ENCODE measurements at places on chromosomes 3 and 15. TPM values are rescaled to one million over a fixed set of nuclear protein-coding genes. Genes with fewer than 3 reads are reported as not detected.

DNA sequence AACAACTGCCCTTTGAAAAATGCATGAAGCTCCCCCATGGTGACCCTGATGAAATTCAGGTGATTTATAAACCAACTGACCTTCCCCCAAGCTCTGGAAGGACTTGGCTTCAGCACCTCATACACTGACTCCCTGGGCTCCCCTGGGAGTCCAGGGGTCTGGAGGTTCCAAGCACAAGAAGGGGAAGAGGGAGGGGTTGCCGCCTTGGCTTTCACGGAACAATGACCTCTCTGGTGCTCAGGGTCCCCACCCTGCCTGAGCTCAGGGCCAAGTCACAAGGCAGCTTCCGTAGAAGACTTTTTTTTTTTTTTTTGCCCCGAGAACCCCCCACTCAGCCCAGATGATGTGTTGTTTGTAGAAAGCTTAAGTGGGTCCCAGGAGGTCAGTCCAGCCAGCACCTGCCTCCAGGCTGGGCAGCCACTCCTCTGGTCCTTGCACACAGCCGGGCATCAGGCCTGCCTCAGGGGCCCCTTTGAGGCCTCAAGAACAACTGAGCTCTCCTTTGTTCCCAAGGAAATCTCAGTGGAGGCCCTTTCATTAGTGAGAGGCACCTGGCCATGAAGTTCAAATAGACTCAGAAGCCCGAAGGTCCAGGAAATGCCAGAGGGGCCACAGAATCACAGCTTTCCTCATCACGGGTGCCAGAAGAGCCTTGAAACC lies 14.0 kb upstream of the ALAS1 start:
- no peak for DNase-seq
- no peaks in the 10 kb centered on the region for H3K36me3 ChIP-seq
- H3K27me3 ChIP-seq, result no peaks in the 10 kb centered on the region
- H3K4me3 ChIP-seq, result no peak overlapping the region
- peaks cover 17% of the 10 kb centered on the region for H3K4me1 ChIP-seq

Gene CD80
- total RNA-seq, result 1.3 TPM

GRCh38 chr15:33757516-33758232 lies 210.6 kb upstream of the CHRM5 start:
- DNase-seq, result no peak
- H3K36me3 ChIP-seq, result no peaks in the 10 kb centered on the region

Gene GOLGA8M
- total RNA-seq, result 2.2 TPM

Gene WHAMM
- total RNA-seq, result 60.8 TPM
